ENCODE measurements at places on chromosomes 3 and 15. TPM values are rescaled to one million over a fixed set of nuclear protein-coding genes. Genes with fewer than 3 reads are reported as not detected.

Gene HAPLN3
- 2.9 TPM for total RNA-seq

Gene SLC22A13
- total RNA-seq = 0.41 TPM

DNA sequence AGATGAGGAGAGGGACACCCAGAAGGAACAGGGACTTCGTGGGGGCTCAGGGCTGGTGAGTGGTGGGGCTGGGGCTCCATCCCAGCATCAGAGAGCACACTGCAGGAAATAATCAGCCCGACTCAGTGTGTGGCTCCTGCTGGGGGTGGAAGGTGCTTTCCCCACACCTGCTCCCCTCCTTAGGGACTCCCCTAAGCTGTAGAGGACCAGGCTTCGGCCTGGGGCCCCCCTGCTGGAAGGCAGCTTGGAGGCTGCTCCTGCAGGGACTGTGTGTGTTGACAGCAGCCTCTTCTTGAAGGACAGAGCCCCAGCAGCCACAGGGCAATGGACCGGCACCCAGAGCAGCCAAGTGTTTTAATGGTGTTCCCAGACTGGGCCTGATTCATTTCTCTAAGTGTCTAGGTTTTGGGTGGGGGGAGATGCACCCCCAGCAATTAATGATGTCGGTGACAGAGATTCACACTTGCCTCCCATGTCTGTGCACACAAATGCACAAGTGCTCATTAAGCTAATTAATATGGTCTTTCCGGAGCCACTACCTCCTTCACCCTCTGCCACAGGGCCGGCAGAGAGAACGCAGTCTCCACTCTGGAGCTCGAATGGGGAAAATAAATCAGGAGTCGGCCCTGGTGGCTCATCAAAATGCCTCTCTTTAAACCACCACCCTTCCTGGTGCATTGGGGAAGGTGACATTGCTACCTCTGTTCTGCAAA lies 16.9 kb upstream of the FGD5 start:
- DNase-seq = no peak

GRCh38 chr15:66249605-66250174 lies 3.9 kb downstream of the MEGF11 start:
- no peak for DNase-seq

DNA sequence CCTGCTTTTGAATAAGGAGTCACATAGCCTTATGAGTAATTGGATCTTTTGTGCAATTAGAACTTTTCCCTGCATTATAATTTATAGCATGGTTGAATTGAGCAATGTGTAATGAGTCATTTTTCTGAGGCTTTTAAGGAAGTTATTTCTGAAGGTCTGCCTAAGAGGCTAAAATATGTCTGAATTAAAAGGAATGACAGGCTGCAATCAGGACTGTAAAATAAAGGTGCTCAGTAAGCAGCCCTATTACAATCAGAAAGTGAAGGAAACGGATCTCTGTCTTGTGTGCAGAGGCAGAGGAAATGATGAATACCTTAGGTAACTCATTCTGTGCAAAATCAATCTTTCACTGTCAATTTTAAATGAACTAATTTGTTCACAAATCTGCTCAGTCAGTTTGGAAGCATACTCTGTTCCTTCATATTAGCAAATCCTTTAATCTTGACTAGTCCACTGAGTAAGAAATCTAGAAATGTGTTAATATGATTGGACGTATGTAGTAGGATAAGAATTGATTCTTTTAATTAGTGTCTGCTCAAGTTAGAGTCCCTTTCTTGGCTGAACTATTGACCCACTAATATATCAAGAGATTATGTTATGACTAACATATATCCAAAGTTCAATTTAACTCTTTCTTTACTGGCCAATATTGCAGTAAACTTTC lies 290.1 kb downstream of the ZIC1 start:
- no peak for DNase-seq

- DNase-seq = no peak
Measured at GRCh38 chr3:53704363-53704725, 141.9 kb downstream of the CHDH start.

DNA sequence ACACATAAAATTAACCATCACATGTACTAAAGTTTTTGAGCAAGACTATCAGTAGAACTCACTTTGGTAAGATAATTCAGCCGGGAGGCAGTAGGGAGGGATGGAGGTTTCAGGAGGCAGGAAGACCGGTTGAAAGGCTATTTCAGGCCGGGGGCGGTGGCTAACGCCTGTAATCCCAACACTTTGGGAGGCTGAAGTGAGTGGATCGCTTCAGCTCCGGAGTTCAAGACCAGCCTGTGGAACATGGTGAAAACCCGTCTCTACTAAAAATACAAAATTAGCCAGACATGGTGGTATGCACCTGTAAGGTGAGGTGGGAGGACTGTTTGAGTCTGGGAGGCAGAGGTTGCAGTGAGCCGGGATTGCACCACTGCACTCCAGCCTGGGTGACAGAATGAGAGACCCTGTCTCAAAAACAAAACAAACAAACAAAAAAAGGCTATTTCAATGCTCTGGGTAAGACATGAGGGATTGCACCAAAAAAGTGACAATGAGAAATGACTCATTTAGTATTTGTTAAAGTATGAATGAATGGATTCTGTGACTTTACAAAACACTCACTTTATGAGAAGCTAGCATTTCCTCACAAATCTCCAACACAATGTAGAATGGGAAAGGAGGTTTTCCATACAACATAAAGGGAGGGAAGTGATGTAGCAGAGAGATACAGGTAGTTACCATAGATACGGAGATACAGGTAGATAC lies 43.9 kb downstream of the SH3BP5 start:
- DNase-seq = no peak

DNA sequence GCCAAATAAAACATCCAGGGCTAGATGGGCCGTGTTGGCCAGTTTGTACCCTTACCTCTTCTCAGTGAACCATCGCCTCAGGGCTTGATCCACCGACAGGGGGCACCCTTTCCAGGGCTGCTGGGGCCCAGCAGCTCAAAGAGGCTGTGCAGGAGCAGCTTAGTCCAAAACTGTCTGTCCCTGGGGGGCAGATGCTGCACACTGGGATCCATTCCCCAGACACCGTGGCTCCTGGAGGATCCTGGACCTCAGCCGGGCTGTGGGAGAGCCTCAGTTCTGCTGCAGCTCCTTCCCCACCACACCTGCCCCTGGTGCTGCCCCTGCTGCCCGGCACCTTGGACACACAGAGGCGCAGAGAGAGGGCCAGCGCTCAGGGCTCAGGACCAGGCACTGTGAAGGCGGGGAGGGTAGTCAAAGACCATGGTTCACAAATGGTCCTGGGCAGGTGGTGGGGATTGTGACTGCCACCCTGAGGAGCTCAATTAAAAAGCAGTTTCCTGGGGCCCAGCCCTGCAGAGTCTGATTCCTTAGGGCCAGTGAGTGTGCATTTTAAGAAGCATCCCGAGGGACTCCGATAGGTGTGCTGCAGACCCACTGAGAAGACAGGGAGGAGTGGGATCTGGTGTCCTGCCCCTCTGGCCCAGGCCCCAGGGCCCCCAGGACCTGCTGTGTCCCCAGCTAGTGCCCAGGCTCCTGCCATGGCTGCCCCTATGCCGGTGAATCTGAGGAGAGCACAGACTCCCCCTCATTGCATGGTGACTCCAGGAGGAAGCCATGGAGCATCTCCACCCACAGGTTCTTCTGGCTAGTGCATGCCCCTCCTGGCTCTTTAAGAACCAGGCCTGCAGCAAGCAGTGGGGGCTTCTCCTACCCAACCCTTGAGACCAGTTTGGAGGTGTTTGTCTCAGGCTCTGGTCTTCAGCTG lies 86.5 kb upstream of the PRR20G start:
- DNase-seq = peak; percentile 34

GRCh38 chr15:71707230-71708050 lies 102.9 kb upstream of the NR2E3 start:
- no peak for DNase-seq

DNA sequence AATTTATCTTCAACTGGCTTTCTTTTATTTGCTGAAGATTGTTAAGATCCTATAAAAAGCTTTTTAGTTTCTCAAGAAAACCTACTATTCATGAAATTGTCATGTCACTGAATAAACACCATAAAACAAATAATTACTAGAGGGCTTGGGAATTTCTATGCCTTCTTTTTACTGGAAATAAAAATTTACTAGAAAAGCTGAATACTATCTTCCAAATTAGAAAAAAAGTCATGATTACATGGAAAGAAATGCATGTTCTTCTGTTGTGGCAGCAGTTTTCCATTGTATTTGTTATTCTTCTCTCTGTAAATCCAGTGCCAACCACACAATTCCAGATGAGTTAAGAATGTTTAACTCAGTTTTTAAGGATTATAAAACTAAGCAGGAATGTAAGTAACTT lies 153.8 kb downstream of the RAP2B start:
- DNase-seq = no peak

DNA sequence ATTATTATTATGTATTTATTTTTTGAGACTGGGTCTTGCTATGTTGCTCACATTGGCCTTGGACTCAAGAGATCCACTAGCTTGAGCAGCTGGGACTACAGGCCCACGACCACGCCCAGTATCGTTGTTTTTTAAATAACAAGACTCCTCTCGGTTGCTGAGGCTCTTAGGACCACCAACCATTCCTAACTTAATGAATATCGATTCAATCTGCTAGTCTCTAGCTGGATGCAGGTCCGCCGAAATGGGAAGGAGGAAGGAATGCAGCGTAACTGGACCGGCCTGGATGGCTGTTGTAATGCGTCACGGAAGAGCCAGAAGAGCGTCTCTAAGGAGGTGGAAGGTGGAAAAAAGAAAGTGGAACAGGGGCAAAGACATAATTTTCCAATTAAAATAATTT lies 1.7 kb downstream of the ANXA2 start:
- DNase-seq = no peak

All from neural crest cell (in vitro differentiated cells).